ENCODE measurements at places on chromosomes 4 and X. TPM values are rescaled to one million over a fixed set of nuclear protein-coding genes. Genes with fewer than 3 reads are reported as not detected.

SPATA4 gene
- 0.17 TPM for total RNA-seq

PPEF2 gene
- not detected for total RNA-seq

NRK gene
- total RNA-seq: 15.8 TPM

MAGEC2 gene
- total RNA-seq: not detected

RPL39 gene
- 3,305 TPM for total RNA-seq

ARSJ gene
- 32.3 TPM for total RNA-seq

PRAF2 gene
- total RNA-seq: 32.1 TPM

PDHA1 gene
- total RNA-seq: 38.5 TPM
